ENCODE measurements at places on chromosomes 1 and 21.
A peak's percentile ranks its signal among the peaks of the same experiment; 100 is the strongest.

GRCh38 chr1:84892705-84893618 lies at the start of gene LPAR3:
Gene LPAR3 (minus strand): TSS chr1:84893206. CDS start chr1:84866120, 27,086 bp downstream.
- DNase-seq, result peak; percentile 39

DNA sequence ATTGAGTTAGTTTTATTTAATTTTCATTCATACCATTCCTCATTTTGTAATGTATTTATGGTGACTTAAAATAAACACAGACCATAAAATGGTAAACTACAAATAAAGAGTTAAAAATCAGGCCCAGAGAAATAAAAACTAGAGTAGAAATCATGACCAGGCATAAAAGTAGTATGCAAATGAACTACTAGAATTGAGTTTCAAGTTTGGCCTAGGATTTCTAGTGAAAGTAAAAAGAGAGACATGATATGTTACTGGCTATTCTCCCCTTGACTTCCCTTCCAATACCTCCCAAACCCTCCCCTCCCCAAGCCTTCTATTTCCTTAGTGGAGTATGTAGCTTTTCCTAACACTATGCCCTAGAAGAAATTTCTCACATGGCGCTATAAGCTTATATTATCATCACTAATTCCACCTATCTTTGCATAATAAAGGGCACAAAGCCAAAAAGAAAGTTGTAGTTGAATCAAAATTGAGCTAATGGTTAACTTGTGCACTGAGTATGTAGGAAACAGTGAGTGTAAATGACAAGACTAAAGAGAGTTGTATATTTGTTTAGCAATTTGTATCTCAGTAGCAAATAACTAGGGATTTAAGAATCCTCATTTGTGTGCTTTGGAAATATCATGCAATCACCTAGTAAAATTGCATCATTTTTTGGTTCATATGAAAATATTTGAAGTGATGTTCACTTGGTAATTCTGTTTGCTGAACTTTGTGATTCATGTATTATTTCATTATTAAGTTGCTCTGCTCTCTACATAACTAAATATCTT lies 29.7 kb upstream of the CDC14A start:
- DNase-seq, result no peak

- DNase-seq, result no peak
Observed at GRCh38 chr1:164452549-164452948, 106.4 kb upstream of the PBX1 start.

DNA sequence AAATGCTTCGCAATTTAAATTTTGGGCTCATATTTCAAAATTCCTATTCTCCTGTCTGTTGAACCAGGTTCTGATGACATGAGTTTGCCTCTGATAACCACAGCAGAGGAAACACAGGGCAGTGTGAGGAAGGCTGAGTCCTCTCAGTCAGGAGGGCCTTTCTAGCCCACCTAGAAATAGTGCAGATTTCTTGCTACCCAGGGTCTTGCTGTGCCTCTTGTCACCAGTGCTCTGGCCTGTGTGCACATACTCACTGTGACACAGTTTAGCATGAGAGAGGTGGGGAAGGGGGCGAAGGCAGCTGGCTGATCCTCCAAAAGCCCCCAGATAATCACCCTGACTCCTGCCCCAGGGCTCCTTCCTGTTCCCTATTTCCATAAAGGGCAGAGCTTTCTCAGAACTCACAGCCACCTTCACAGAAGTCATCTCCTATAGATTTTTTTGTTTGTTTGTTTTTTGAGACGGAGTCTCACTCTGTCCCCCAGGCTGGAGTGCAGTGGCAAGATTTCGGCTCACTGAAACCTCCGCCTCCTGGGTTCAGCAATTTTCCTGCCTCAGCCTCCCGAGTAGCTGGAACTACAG lies 23.7 kb downstream of the ERRFI1 start:
- no peak for DNase-seq

Measured in RWPE1 (cell line).